NCI-H2029 (cell line): ENCODE measurements at places on chromosomes 12 and 14.

GRCh38 chr14:76509311-76509710 is 133.4 kb downstream of the ESRRB start:
- no peak for DNase-seq

GRCh38 chr12:77488041-77488620 is 342.6 kb upstream of the NAV3 start:
- no peak for DNase-seq

- no peak for DNase-seq
These were observed 21.0 kb upstream of the ITPR2 start for GRCh38 chr12:26854031-26854390.

GRCh38 chr12:78959556-78959955 is 95.0 kb downstream of the SYT1 start:
- no peak for DNase-seq

- DNase-seq: no peak
These were observed 15.6 kb upstream of the SRGAP1 start for GRCh38 chr12:63828867-63829266.

- no peak for DNase-seq
These were observed 182.4 kb downstream of the ASCL1 start for GRCh38 chr12:103139876-103140275.

GRCh38 chr12:43210485-43211192 is 341.4 kb downstream of the ADAMTS20 start:
- DNase-seq: no peak
